ENCODE measurements at places on chromosomes 11 and 22. TPM values are rescaled to one million over a fixed set of nuclear protein-coding genes. Genes with fewer than 3 reads are reported as not detected.

DNA sequence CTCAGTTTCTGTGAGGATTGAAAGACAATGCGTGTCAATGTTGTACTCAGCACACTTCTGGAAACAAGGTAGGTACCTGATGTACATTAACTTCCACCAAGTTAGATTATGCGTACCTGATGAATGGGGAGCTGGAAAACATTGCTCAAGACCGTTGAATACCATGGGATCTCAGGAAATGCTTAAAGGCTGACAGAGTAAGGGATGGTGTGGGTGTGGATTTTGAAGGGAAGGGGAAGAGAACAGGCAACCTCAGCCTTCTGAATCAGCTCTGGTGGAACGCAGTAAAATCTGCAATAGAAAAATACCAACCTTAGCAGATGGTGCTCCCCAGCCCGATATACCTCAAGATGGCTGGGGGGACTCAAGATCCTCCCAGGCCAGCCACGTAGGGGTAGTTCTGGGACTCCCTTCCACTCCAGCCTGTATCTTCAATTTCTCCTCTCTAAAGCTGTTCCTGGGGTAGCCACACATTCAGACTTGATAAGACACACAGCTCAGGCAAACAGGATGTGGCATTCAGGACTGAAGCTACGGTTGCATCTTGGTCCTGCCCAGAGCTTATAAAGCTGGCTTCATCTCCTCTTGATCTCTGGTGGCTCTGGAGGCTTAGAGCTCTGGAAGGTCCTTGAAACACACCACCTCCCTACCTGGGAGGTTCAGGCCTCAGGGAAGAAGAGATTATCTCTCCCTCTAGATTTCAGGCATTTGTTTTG, 111.8 kb downstream of the CTNND1 start:
- no peaks in the 10 kb centered on the region for H3K36me3 ChIP-seq
- DNase-seq = no peak
- no peak overlapping the region for H3K27ac ChIP-seq
- no peaks in the 10 kb centered on the region for H3K4me1 ChIP-seq
- no peaks in the 10 kb centered on the region for H3K27me3 ChIP-seq

DNA sequence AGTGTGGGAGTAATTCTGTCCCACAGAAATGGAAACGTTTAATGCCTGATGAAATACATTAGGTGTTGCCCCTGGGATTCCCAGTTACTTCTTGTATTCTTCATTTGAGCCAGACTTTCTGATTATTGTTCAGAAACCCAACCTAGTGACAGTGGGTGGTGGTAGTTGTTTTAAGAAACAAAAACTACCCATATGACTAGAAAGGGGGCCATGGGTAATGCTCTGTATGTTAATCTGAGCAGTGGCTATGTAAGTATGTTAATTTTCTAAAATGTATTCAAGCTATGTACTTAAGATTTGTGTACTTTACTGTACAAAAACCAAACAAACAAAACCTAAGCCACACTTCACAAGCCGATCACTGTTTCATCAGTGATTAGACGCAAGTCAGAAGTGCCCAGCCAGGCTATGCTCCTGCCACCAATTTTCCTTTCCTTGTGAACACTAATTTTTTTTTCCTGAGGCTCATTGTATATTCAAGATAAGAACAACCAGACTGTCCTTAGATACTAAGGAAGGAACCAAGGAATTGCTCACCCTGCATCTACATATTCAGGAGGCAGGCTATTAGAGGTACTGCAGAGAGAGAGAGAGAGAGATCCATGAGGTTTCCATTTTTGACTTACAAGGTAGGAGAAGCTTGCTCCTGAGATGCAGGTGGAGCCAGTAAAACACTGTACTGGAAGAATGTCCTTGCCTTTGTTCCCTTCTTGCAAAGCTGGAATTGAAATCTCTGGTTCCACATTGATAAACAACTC, 122.7 kb downstream of the DBX1 start:
- no peak overlapping the region for H3K27ac ChIP-seq
- no peaks in the 10 kb centered on the region for H3K27me3 ChIP-seq
- no peak for DNase-seq
- peaks cover 56% of the 10 kb centered on the region for H3K36me3 ChIP-seq
- H3K4me1 ChIP-seq = peaks cover 7% of the 10 kb centered on the region

DNA sequence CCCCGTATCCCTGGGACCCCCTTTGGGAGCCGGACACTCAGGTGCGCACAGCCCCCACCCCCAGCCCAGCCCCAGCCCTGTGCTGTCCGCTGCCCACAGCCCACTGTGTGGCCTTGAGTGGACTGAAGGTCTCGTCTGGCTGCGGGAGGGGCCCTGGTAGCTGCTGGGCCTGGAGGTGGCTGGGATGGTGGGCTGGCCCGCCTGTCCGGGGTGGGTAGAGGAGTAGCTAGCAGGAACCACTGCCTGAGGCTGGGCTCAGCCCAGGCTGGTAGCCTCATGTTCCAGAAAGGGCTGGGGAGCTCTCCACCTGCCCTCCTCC, 4.6 kb upstream of the MUC6 start:
- H3K4me3 ChIP-seq = no peak overlapping the region
- no peaks in the 10 kb centered on the region for H3K4me1 ChIP-seq
- no peak overlapping the region for H3K27ac ChIP-seq
- peaks cover 42% of the 10 kb centered on the region for H3K27me3 ChIP-seq
- no peaks in the 10 kb centered on the region for H3K36me3 ChIP-seq

GRCh38 chr11:5639953-5640352, 15.2 kb downstream of the TRIM34 start:
- no peaks in the 10 kb centered on the region for H3K27me3 ChIP-seq
- H3K27ac ChIP-seq = no peak overlapping the region
- DNase-seq = no peak
- peaks cover under 1% of the 10 kb centered on the region for H3K36me3 ChIP-seq
- no peaks in the 10 kb centered on the region for H3K4me1 ChIP-seq

Gene LDHAL6A
- not detected for total RNA-seq

Measured in sigmoid colon (tissue), 7 donors.